ENCODE measurements at places on chromosomes 12 and 14.
A peak's percentile ranks its signal among the peaks of the same experiment; 100 is the strongest.

GRCh38 chr12:45273717-45274271, 57.9 kb downstream of the ANO6 start:
- DNase-seq: peak; percentile 98

DNA sequence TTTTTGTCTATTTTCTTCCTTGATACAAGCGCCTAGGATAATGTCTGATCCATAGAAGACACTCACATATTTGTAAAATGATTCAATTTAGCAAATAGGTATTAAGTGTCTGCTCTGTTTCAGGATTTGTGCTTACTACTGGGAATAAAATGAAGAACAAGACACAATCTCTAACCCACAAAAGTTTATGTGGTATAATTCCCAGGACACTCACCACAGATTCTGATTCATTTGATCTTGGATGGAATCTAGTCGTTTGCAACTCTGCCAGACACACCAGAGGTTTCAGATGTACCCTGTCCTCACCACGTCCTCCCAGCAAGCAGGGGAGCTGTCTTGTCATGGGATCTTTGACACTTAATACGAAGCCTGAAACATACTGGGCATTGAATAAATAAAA, 208.3 kb downstream of the LRIG3 start:
- no peak for DNase-seq

DNA sequence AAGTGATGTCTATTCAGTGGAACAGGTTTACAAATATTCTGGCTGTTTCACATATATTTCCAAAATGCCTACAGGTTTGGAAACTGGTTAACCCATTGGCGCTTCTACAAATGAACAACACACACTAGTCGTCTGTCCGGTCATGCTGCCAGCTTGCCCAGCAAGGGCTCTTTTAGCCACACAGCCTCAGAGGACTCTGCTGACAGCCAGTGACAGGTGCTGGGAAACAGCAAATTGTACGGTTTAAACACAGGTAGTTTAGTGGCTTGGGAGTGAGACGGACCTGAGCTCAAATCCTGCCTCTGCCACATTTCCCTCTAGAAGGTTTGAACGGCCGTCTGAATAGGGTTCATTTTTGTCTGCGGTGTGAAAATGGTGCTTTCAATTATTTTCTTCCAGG, 53.8 kb downstream of the MOK start:
- DNase-seq: no peak

GRCh38 chr12:15575671-15576541, 213.3 kb downstream of the EPS8 start:
- no peak for DNase-seq

DNA sequence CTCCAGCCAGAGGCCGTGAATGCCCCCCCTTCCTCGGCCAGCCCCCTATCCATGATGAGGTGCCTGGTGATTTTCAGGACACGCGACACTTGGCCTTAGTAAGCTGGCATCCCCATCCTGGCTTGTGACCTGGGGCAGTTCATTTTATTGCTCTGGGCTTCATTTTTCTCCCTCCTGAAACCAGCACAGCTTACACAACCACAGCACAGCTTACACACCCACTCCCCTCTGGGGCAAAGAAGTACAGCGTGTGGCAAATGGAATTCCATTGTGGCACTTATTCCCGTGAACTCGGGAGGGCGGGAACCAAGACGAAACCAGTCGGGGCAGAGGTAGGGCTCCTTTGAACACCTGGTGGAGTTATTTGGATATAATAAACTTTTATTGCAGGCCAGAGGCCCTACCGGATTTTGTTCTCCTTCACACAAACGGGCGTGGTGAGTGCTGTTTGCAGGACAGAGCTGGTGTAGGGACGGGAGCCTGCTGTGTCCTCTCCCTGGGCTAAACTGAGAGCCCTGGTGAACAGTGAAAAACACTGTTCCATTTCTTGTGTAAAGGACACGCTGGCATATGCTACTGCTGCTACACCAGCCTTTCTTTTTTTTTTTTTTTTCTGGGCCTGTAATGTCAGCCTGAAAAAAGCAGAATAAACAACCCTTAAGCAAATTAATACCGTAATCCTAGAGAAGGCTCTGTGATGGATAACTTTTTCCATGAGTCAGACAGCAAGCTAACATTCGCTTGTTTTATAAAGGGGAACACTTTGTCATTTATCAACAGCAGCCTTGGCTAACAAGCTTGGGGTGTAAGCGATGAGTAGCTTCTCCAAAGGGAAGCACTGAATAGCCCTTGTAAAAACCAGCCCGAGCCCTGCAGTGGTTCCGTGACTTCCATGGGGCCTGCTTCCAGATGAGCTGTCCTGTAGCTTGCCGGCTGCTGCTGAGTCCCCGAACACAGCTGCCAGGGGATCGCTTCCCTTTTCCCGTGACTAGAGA, 29.3 kb downstream of the CD9 start:
- DNase-seq: no peak

GRCh38 chr12:104604070-104604994, 147.6 kb downstream of the CHST11 start:
- peak; percentile 53 for DNase-seq

GRCh38 chr14:24442240-24443052, at the start of gene SDR39U1:
TSS of gene SDR39U1 (minus strand) at chr14:24442776. CDS start at chr14:24442769, 7 bp downstream.
- DNase-seq: peak; percentile 96

DNA sequence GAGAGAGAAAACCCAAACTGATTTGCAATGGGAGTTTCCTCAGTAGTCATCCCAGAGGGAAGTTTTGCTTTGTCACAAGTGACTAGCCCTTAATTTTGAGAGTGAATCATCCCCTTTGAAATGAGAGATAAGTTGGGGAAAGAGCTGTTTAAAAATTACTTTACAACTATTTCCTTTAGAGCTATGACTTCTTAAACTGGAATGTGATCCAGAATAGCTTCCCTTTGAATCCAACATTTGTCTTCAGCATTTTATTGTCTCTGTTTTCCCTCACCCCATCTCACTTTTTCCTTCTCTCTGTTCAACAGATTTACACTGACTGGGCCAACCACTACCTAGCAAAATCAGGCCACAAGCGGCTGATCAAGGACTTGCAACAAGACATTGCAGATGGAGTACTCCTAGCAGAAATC, 109.3 kb downstream of the NAV3 start:
- peak; percentile 91 for DNase-seq

- no peak for DNase-seq
Measured at GRCh38 chr12:53325511-53326061, 4.2 kb upstream of the AAAS start.

DNA sequence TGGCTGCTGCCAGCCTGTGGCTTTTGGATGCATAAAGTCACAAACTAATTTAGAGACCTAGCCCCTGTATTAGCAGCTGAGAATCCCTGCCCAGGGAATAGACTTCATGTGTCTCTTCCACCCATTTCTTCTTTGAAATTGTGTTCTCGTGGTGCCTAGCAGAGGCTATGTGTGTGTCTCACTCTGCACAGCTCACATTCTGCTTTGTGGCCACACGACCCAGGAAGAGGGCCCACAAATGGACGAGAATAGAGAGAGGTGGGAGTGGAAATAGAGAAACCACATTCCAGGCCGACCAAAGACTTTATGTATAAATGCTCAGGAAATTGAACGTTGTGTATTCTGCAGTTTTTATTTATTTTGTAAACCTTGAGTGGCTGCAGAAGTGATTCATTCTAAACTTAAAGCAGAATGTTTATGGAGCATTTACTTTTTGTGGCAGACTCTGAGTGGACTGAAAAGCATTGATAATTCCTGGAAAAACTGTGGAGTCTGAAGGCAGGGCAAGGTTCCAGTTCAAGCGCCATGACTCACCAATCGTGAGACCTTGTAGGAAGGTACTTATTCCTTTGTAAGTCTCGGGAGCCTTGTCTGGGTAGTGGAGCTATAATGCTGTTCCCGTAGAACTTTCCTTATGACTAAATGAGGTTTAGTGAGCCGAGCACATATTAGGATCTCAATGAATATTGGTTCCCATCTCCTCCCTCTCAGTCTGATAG, 9.1 kb downstream of the B4GALNT3 start:
- no peak for DNase-seq

GRCh38 chr14:81396113-81396512, 4.0 kb downstream of the STON2 start:
- no peak for DNase-seq

DNA sequence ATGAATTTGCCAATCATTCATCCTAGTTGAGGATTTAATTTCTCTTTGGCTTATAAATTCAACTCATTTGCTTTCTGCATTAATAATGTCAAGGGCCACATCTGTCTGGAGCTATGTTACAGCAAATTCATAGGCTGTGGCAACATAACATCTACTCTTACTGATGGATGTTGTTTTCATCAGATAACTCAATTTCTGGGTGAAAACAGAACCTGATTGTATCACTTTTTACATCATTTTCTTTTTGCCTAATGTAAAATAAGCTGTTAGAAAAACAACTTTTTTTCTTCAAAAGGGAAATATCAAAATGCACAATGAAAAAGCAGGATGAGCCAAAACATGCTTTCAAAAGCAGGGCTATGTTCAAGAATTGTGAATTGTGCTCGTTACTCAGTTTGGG, 73.3 kb downstream of the HELB start:
- DNase-seq: no peak

DNA sequence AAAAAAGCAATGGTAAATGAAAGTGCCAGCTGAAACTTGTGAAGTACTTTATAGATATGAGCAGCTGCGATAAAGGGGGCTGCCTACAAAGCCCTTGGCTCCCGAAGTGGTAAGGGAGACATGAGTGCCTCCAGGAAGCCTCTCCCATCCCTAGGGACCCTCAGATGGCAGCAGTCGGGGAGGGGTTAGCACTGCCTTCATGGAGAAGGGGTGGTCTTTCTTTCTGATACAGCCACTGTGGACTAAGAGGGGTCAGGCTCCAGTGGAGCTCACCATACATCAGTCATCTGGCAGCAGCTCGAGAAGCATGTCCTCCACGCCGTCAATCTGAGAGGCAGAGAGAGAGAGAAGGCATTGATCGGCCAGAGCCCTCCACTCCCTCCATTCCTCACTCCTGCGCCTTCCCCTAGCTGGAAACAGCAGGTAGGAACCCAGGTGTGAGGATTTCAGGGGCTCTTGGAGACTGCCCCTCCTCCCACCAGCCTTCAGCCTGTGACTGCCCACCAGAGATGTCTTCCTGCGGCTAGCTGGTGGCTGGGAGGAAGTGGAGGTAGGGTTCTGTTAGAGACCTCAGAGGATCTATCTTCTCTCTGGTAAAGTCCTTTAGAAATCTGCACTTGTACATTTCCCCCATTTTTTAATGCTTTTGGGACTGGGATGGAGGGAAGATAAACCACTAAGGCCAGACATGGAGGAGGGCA, 2.3 kb downstream of the TCL1A start:
- DNase-seq: no peak

DNA sequence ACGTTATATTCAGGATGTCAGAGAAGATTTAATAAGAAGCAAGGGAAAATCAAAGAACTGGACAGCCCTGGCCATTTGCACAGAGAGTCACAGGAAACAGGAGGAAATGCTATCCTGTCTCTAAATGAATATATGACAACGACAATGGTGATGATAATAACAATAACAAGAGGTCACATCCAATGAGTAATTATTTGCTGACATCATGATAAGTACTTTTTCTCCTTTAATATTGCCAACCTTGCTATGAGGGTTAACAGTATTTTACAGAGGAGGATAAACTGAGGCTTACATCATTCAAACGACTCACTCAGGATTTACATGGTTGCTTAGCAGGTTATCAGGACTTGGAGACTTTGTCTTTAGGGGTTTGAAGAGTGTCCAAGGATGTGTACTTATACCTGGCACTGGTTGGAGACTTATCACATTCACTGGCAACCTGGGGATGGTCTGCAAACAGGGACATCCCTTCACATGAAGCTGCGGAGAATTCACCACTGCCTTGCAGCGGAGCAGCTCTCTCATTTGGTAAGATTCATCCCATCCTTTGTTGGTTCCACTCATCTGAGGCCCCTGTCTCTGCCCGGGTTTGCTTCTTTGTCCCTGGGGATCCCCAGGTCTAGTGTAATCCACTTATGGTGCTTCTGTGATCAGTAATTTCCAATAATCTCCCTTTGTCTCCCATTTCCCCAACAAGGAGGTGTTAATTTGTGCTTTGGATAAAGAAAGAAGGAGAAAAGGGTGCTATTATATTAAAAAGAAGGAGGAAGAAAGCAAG, 637.8 kb downstream of the BCL11B start:
- no peak for DNase-seq

GRCh38 chr14:87996291-87996592, 3.3 kb upstream of the GALC start:
- DNase-seq: no peak

DNA sequence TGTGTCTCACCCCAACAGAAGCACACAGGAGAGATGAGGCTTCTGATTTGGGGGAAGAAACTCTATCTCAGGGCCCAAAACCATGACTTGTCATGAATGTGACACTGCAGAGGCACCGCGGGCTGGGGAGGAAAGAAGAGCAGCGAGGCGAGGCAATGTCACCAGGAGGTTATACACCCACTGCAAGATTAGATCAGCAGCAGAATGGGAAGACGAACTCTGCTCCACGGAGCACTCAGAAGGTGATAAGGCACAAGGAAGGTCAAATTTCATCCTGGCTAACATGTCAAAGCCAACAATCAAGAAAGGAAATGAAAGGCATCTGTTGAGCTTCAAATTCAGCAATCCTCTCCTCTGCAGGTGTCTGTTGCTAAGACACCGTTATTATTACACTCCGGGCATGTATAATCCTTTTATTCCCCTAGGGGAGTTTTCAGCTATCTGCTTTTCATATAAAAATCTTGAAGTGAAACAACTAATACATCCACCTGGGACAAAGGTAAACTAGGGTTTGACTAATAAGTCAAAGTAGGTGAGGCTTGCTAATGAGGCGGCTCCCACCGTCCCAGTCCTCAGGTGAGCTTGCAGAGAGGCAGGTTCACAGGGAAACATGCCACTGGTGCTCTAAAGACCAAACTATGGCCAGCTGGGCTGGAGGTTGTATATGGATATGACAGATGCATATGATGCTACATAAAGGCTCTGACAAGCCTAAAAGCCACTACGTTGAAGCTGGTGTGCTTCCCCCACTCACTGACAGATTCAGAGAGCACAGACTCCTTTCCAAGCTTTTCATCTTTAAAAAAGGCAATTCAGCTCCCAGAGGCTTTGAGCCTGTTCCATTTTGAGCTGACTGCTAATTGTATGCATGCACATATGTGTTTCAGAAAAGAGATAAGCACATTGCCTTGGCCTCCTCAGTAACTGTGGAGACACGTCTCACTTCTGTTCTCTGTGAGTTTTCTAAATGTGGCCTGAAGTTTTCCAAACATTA, 221.2 kb downstream of the NELL2 start:
- no peak for DNase-seq

DNA sequence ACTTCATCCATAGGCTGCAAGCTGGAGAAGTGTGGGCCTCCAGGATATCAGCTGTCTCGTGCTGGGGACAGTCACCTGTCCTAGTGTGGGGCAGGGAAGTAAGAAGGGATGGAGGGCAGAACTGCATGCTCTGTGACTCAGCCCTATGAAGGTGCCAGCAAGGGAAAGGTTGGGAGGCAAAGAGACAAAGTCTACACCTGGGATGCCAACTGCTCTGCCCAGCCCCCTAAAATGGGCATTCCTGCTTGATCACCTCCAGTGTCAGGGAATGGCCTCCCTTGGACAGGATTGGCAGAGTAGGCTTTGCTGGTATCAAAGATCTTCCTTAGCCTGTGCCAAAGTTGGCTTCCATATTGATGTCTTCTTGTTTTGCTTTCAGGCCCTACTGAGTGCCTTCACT, 335.0 kb downstream of the BCL11B start:
- no peak for DNase-seq

GRCh38 chr14:74621556-74621955, 9.5 kb upstream of the LTBP2 start:
- DNase-seq: no peak

GRCh38 chr12:113467502-113468364, 3.9 kb downstream of the LHX5 start:
- no peak for DNase-seq

- no peak for DNase-seq
Measured at GRCh38 chr12:58161773-58162172, 220.4 kb downstream of the ATP23 start.

GRCh38 chr12:2152134-2152533, 99.3 kb downstream of the CACNA1C start:
- DNase-seq: no peak
